CD14-positive monocyte (primary cell): ENCODE measurements at places on chromosomes 5 and 9.

- H3K4me3 ChIP-seq, result no peak overlapping the region
- H3K4me1 ChIP-seq, result peaks cover 15% of the 10 kb centered on the region
- no peaks in the 10 kb centered on the region for H3K27me3 ChIP-seq
- no peak for DNase-seq
- no peaks in the 10 kb centered on the region for H3K36me3 ChIP-seq
- H3K27ac ChIP-seq, result peak overlapping the region; percentile 36
Measured at GRCh38 chr9:6564360-6564759, 81.2 kb downstream of the GLDC start.

DNA sequence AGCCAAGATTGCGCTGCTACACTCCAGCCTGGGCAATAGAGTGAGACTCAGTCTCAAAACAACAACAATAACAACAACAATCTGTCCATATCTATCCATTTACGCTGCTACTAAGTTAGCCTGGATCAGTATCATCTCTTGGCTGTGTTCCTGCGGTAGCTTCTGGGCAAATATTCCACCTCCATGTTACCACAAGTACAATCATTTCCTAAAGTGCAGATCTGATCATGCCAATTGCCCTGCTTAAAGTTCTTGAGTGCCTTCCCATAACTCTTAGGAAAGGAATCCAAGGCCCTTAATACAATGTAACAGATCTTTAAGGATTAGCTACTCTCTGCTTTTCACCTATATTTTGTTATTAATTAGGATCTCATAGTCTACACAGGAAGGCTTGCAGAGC, 15.4 kb upstream of the PPP2R2B start:
- DNase-seq, result no peak
- no peak overlapping the region for H3K4me3 ChIP-seq
- no peaks in the 10 kb centered on the region for H3K27me3 ChIP-seq
- no peak overlapping the region for H3K27ac ChIP-seq

- H3K36me3 ChIP-seq, result no peaks in the 10 kb centered on the region
- H3K27ac ChIP-seq, result no peak overlapping the region
Measured at GRCh38 chr9:8859416-8859815, 1059.8 kb upstream of the DMAC1 start.

- H3K4me1 ChIP-seq, result peaks cover 21% of the 10 kb centered on the region
- no peak overlapping the region for H3K27ac ChIP-seq
- peaks cover 4% of the 10 kb centered on the region for H3K27me3 ChIP-seq
- no peak for DNase-seq
Measured at GRCh38 chr5:477871-478270, 34.9 kb downstream of the EXOC3 start.

- peaks cover 9% of the 10 kb centered on the region for H3K4me1 ChIP-seq
- H3K27me3 ChIP-seq, result no peaks in the 10 kb centered on the region
- DNase-seq, result no peak
Measured at GRCh38 chr5:87008751-87009560, 258.7 kb upstream of the RASA1 start.

GRCh38 chr5:116613445-116613844, 38.8 kb upstream of the SEMA6A start:
- H3K4me3 ChIP-seq, result no peak overlapping the region
- no peak for DNase-seq
- no peaks in the 10 kb centered on the region for H3K4me1 ChIP-seq
- no peaks in the 10 kb centered on the region for H3K36me3 ChIP-seq
- no peaks in the 10 kb centered on the region for H3K27me3 ChIP-seq
- H3K27ac ChIP-seq, result no peak overlapping the region

- no peaks in the 10 kb centered on the region for H3K36me3 ChIP-seq
- no peak overlapping the region for H3K4me3 ChIP-seq
- H3K27me3 ChIP-seq, result no peaks in the 10 kb centered on the region
- H3K4me1 ChIP-seq, result peaks cover 18% of the 10 kb centered on the region
Measured at GRCh38 chr5:62707563-62707962, 128.9 kb downstream of the LRRC70 start.

DNA sequence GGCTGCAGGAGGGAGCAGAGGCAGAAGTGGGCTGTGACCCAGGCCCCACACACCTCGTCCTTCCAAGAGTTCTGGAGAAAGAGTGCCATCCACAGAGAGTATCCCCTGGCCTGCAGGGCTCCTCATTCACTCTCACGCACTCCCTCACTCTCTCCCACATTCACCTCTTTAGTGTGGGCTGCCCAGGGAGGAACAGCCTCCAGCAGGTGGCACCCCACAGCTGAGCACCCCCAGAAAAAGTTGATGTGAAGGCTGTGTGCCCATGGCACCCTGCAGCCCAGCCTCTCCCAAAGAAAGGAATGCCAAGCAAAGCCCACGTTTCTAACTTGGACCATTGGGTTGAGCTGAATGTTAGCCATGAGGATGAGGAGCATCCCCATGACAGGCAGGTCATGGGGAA, 4.5 kb upstream of the SHC3 start:
- no peak overlapping the region for H3K27ac ChIP-seq
- H3K36me3 ChIP-seq, result no peaks in the 10 kb centered on the region
- H3K4me3 ChIP-seq, result no peak overlapping the region

DNA sequence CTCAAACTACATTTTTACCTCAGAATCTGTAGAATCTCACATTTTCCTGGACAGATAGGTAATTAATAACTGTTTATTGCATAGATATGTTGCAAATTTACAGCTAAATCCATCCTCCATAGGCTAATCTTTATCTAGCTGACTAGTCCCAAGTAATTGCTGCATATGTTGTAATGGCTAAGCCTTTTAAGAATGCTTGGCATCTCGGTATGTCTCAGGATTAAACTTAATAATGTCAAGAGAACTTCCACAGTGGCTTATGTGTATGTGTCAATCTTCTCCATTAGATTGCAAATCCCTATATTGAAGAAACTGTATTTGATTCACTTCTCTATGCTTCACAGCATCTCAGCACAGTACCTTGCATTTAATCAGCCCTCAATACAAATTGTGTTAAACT, 131.9 kb downstream of the PRDM9 start:
- no peak overlapping the region for H3K27ac ChIP-seq
- H3K27me3 ChIP-seq, result no peaks in the 10 kb centered on the region
- DNase-seq, result no peak
- no peaks in the 10 kb centered on the region for H3K36me3 ChIP-seq

- H3K4me3 ChIP-seq, result no peak overlapping the region
- no peaks in the 10 kb centered on the region for H3K27me3 ChIP-seq
- no peak overlapping the region for H3K27ac ChIP-seq
- H3K36me3 ChIP-seq, result peaks cover 66% of the 10 kb centered on the region
- DNase-seq, result no peak
- H3K4me1 ChIP-seq, result peaks cover 11% of the 10 kb centered on the region
Measured at GRCh38 chr9:101536938-101537337, 3.3 kb downstream of the RNF20 start.

- DNase-seq, result no peak
- H3K36me3 ChIP-seq, result no peaks in the 10 kb centered on the region
- no peak overlapping the region for H3K4me3 ChIP-seq
- no peak overlapping the region for H3K27ac ChIP-seq
Measured at GRCh38 chr5:141815051-141815795, 63.0 kb downstream of the PCDH1 start.

- H3K27me3 ChIP-seq, result no peaks in the 10 kb centered on the region
- H3K36me3 ChIP-seq, result no peaks in the 10 kb centered on the region
- H3K4me1 ChIP-seq, result no peaks in the 10 kb centered on the region
- no peak overlapping the region for H3K4me3 ChIP-seq
- DNase-seq, result no peak
Measured at GRCh38 chr5:31303688-31304087, 110.2 kb downstream of the CDH6 start.

DNA sequence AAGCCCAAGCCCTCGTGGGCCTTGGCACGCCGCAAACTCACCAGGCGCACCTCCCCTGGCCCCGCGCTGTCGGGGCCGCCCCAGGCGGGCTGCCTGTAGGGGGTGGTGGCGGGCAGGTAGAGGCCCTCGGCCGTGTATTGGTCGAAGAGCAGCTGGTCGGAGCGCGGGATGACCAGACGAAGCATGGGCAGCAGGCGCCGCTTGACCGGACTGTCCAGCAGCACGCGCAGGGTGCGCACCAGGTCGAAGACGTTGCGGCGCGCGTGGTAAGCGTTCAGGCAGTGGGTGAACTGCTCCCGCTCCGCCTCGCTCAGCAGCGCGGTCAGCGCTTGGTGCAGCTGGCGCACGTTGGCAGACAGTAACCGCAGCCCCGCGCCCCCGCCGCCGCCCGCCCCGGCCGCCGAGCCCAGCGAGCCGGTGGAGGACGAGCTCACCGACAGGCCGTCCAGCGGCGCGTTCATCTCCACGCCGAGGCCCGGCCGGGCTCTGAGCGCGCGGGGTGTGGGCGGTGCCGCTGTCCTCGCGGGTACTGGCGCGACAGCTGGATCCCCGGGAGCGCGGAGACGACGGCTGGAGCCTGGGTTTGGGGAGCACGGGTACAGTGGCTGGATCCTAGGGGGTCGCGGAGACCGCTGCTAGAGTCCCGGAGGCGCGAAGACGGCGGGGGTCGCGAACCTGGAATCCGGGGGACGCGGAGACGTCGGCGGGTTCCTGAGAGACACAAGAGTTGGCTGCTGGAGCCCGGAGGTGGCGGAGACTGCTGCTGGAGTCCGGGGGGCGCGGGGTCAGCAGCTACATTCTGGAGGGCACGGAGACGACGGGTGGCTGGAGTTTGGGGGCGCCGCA, 709 bp downstream of the WHRN start:
- H3K36me3 ChIP-seq, result no peaks in the 10 kb centered on the region
- H3K4me3 ChIP-seq, result peak overlapping the region; percentile 73
- DNase-seq, result peak; percentile 15
- H3K4me1 ChIP-seq, result peaks cover 20% of the 10 kb centered on the region
- H3K27ac ChIP-seq, result no peak overlapping the region

- no peak for DNase-seq
- H3K27me3 ChIP-seq, result peaks cover 13% of the 10 kb centered on the region
- no peaks in the 10 kb centered on the region for H3K4me1 ChIP-seq
- no peaks in the 10 kb centered on the region for H3K36me3 ChIP-seq
- H3K27ac ChIP-seq, result no peak overlapping the region
Measured at GRCh38 chr5:53503562-53504218, 23.3 kb downstream of the FST start.

- no peak overlapping the region for H3K27ac ChIP-seq
- H3K4me1 ChIP-seq, result peaks cover 9% of the 10 kb centered on the region
- peak; percentile 3 for DNase-seq
- H3K4me3 ChIP-seq, result peak overlapping the region; percentile 14
Measured at GRCh38 chr5:54440456-54440893, 15.0 kb upstream of the HSPB3 start.

DNA sequence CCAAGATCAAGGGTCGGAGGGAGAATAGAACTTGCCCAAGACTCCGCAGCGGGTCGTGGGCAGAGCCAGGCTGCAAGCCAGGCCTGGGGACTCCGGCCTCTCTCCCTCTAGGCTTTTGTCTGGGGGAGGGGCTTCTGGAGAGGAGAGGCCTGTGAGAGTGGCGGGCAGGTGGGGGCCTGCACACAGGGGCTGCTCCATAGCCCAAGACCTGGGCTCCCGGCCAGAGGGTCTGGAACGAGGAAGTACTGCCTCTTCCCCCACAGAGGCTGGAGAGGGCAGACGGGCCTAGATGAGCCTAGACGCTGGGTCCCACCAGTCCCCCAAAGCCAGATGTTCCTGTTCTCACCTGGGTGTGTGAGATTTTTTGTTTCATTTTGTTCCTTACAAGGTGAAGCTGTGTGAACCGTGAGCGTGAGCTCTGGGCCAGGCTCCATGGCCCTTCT, 5.2 kb upstream of the ST6GALNAC6 start:
- no peaks in the 10 kb centered on the region for H3K27me3 ChIP-seq
- H3K36me3 ChIP-seq, result peaks cover 10% of the 10 kb centered on the region
- H3K4me3 ChIP-seq, result no peak overlapping the region
- H3K27ac ChIP-seq, result peak overlapping the region; percentile 73
- peak; percentile 47 for DNase-seq
- peaks cover 47% of the 10 kb centered on the region for H3K4me1 ChIP-seq

GRCh38 chr5:138964647-138965201, 89.6 kb upstream of the LRRTM2 start:
- no peaks in the 10 kb centered on the region for H3K4me1 ChIP-seq
- H3K36me3 ChIP-seq, result no peaks in the 10 kb centered on the region
- no peaks in the 10 kb centered on the region for H3K27me3 ChIP-seq
- H3K27ac ChIP-seq, result no peak overlapping the region
- H3K4me3 ChIP-seq, result no peak overlapping the region
- no peak for DNase-seq

DNA sequence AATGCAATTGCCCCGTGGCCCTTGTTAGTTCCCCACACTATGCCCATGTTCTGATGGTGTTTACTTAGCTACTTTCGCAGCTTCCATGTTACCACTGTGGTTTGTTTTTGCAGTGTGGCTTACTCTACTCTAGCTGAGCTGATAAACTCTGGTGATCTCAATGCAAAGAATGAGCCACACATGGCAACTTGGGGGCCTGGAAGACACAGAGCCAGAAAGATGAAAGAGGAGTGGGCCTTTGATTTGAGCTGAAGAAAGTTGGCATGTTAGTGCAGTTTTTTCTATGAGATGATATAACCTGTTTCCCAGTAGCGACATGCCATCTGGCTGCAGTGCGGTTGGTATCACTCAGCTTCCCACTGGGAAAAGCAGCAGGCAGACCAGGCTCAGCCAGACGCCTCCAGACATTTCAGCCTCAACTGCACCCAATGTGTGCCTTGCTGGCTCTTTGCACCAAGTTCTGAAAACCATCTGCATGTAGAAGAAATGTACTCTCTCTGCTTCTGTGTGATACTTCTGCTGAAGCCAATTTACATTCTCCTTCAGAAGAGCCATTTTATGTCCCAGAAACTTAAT, 329.4 kb downstream of the ARHGEF28 start:
- no peak for DNase-seq
- H3K4me3 ChIP-seq, result no peak overlapping the region
- H3K27me3 ChIP-seq, result no peaks in the 10 kb centered on the region
- H3K4me1 ChIP-seq, result no peaks in the 10 kb centered on the region
- no peaks in the 10 kb centered on the region for H3K36me3 ChIP-seq

GRCh38 chr5:57906671-57907070, 424.1 kb upstream of the ACTBL2 start:
- no peak for DNase-seq
- H3K4me1 ChIP-seq, result no peaks in the 10 kb centered on the region
- H3K4me3 ChIP-seq, result no peak overlapping the region
- no peaks in the 10 kb centered on the region for H3K36me3 ChIP-seq
- H3K27ac ChIP-seq, result no peak overlapping the region

DNA sequence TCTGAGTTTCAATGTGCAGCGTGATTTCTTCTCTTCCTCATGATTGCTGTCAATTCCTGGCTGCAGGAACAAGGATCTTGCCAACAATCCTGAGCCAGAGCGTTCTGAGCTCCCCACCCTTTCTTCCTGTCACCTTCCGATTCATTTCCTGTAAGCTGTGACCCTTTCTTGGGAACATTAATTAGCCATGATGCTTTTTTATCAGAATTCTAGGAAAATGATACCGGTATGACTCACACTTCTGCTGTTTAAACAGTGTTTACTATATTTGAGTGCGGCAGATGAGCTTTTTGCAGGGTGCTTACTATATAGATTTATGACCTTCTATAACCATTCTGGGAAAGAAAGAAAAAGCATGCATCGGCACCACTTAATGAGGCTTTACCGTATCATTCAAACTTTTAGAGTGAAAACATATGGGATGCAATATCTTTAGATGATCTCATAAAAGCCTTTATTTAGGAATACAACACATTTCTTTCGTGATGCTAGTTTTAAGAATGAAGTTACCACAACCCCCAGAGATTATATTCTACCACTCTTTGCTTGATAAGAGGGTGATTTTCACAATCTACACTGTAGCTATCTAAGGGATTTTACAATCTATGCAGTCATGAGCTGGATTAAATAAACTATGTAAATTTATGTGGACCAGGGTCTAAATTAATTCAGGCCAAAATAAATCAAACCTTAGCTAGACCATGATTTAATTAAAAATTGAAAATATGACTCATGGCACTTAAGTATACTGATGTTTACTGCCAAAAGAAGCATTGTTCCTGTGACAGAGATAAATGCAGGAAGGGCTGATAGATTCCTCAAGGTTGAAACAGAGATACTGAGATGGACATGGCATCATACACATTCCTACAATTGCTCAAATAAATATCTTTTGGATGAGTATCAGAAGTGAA, 38.0 kb upstream of the OSMR start:
- H3K4me3 ChIP-seq, result no peak overlapping the region
- DNase-seq, result no peak
- no peak overlapping the region for H3K27ac ChIP-seq
